ENCODE measurements at places on chromosomes 16 and 17.

DNA sequence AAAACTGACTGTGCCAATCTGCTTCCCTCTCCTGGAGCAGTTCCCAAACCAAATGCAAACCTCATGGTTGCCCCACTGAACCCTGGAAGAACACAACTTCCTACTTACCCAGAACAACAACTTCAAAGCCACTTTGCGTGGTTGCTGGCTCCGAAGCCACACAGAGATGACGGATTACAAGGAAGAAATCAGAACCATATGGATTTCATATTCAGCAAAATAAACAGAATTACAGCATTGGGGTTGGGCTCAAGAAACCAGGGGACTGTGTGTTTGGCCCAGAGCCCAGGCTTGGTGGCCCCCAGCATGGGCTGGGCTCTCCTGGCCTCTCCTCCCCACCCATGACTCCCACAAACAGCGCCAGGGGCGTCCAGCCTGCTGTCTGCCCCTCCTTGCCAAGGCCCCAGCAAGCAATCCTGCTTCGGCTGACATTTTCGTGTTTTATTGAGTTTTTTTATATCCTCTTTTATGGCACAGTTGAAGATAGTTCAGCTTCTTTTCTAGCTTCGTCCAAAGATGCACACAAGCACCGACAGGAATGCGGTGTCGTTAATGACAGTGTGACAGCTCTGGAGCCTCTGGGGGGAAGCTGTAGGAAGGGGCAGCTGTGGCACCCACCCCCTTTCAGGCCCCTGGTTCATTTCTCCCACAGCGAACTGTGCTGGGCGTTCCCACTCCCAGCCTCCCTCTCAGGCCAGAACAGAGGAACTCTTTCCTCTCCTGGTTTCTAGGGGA lies 137.1 kb downstream of the GAS7 start:
- DNase-seq = peak; percentile 58

GRCh38 chr17:50938821-50939541 lies 72.8 kb upstream of the TOB1 start:
- DNase-seq = no peak

- no peak for DNase-seq
Observed at GRCh38 chr16:51255349-51255972, 104.4 kb upstream of the SALL1 start.

DNA sequence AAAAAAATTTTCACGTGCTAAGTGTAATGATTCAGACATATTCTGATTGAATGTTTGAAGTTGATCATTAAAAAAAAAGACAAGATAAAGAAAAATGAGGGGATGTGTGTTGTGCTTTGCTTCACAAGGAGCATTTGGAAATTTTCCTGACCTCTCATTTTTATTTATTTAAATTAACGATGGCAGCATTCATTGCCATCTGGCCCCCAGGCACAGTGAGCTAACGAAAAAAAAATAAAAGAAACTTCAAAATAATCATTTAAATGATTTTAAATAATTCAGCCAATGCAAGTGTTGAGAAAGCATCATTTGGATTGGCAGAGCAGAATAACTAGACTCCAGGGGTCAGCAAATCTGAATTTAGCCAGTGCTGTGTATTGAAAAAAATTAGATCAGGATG lies 1037.2 kb downstream of the CDH11 start:
- DNase-seq = no peak

DNA sequence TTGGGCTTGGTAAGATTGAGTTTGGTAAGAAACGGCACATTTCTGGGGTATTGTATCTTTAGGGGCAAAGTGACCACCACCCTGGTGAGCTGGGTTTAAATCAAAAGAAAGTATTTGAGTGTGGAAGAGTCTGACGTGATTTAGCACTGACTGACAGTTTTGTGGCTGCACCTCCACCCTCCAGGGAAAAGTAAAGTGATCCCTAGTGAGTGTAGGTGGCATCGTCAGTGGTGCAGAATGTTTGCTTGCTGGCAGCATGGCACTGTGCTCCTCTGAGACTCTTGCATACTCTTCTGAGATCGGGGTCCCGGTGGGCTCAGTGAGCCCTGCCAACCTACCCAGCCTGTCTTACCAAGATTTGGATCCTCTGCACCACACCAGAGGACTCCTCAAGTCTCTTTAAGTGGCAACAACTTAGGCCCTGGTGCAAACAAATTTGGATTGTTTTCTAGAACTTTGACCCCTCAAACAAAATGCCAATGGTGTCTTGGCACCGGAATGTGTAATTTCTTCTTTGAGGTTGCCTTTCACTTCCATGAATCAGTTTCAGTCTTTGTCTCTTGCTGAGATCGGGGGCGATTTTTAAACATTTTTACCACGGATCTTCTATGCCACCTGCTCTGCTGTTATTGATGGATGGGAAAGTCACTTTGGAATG lies 2.8 kb downstream of the PRKCB start:
- no peak for DNase-seq

GRCh38 chr16:85202051-85202601 lies 89.9 kb upstream of the CIBAR2 start:
- DNase-seq = no peak

- DNase-seq = no peak
Observed at GRCh38 chr17:47230864-47231263, 21.7 kb downstream of the MYL4 start.

DNA sequence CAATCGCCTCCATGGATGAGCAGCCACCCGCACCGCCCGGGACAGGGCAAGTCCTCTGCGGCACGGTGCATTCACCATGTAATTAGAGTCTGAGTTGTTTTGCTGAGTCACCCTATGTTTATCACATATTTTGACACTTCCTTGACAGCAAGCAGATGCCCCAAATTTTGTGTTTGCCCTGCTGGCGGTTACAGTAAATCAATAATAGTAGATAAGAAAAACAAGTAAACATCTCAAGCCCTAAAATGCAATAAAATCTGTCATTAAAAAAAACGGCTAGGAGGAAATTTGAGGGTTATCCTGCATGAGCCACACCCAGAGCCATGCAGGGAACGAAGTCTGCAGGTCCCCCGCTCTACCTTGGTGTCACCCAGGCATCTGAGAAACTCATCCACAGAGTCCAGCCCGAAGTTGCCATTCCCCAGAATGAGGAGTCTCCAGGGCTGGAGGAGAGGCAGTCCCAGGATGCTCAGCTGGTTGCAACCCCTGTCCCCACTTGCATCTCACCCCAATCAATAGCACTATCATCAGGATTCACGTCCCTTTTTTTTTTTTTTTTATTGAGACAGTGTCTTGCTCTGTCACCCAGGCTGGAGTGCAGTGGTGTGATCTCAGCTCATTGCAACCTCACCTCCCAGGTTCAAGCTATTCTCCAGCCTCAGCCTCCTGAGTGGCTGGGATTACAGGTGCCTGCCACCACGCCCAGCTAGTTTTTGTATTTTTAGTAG lies 16.5 kb upstream of the ST6GALNAC1 start:
- no peak for DNase-seq

DNA sequence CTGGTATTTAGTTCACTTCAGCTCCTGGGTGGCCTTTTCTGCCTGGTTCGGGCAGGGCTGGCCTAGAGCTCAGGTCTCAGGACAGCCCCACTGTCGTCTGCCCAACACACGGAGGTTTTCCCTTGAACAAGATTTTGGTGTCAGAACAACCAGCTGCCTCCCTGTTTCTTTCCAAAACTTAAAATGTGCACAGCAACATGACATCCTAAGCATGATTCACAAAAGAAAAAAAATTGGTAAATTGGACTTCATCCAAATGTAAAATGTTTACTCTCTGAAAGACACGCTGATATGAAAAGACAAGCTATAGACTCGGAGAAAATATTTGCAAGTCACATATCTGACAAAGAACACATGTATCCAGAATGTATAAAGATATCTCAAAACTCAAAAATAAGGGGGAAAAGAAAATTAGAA lies 197.8 kb upstream of the CHMP6 start:
- no peak for DNase-seq

DNA sequence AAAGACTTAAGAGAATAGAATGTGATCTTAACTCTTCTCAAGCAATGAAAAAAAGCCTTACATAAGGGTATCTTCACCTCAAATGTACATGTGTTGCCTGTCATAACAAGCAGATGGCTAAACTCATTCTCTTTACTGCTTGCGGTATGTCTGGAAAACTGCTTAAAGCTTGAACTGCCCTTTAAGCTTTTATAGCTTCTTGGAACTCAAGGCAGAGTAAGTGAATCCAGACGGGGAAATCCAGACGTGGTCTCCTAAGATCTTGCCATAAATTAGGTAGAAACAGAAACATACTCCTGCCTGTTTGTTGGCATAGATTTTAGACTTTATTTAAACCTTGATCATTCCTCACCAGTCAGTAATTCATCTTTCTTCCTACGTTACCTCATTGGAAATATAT lies 19.6 kb downstream of the CLUAP1 start:
- no peak for DNase-seq

GRCh38 chr16:66503030-66503429 lies 46.9 kb downstream of the TK2 start:
- DNase-seq = no peak

DNA sequence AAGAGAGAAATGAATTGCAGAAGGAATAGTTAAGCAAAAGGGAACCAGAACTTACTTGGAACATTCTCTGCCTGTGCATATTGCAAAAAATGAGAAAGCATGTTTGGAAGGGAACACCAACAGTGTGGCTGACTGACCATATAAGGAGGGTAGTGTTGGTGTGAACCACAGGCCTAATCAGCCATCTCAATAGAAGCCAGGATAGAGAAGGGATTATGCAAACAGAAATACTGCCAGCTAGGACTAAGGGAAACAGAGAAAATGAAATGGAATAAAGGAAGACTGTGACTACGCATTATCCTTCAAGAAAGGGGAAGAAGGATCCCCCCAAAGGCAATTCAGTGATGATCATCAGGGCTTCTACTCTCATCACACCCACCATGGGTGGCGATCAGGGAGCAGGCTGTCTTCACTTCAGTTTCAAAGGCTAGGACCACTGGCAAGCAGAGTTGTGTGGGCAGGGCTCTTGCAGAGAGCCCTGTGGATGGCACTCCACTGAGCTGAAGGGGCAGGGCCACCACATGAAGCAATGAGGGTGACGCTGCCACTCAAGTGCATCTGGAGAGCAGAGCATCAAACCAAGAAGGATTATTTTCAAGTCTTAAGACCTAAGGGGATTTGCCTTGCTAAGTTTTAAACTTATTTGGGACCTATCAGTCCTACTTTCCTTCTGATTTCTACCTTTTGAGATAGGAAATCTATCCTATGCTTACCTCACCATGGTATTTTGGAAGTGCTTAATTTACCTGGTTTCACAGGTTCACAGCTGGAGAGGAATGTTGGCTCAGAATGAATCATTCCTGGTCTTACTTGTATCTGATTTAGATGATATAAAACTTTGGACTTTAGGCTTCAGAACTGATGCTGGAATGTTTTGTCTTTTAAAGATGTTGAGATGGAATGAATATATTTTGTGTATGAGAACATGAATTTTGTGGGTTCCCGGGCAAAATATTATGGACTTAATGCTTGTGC lies 140.5 kb downstream of the SSH2 start:
- peak; percentile 66 for DNase-seq

GRCh38 chr17:57788725-57789124 lies 43.6 kb upstream of the CCDC182 start:
- DNase-seq = no peak

DNA sequence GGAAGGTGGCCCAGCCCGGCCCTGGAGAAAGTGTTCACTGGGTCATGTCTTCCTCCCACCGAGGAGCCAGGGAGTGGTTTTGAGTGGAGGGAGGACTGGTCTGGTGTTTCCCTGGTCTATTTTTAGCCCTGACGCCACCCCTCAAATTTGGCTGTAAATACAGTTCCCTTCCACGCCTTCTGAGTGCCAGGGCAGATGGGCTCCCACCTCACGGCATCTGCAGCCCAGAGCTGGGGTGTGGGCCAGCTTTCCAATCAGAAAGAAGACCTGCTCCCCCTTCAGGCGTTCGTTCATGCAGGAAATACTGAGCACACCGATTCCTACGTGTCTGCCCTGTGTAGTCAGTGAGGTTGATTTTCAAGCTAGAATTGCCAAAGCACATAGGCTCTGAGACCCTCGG lies 53.7 kb downstream of the SNX20 start:
- DNase-seq = no peak

- no peak for DNase-seq
Observed at GRCh38 chr17:72414967-72415853, 294.4 kb downstream of the SOX9 start.

GRCh38 chr16:82801361-82801760 lies 174.6 kb downstream of the CDH13 start:
- no peak for DNase-seq

DNA sequence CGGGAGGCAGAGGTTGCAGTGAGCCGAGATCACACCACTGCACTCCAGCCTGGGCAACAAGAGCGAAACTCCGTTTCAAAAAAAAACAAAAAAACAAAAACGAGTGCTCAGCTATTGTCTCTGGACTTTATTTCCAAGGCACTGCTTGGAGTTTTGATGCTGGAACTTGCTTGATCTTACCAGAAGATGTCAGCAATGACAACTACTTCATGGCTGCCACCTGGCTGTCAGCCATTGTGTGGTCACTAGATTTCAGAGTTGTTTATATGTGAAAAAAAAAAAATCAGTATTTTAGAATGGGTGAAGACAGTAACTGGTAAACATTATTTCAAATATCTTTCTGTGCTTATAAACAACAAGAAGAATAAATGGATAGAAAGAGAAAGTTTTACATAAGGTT lies 26.3 kb upstream of the OR4D1 start:
- DNase-seq = peak; percentile 38

DNA sequence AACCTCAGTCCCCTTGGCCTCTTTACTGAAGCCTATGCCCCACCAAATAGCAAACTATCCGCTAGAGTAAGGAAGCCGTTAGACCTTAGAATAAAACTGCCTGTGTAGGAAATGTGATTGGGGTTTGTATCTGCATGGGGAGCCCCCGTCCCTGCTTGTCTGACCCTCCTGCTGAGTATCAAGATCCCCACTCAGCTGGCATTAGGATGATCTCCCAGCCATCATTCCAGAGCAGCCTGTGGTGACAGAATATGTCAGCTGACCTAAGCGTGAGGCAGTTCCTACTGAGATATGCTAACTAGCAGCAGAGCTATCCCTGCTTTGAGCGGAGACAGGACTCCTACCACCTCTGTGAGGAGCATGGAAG lies 645 bp upstream of the GFOD2 start:
- DNase-seq = peak; percentile 36

DNA sequence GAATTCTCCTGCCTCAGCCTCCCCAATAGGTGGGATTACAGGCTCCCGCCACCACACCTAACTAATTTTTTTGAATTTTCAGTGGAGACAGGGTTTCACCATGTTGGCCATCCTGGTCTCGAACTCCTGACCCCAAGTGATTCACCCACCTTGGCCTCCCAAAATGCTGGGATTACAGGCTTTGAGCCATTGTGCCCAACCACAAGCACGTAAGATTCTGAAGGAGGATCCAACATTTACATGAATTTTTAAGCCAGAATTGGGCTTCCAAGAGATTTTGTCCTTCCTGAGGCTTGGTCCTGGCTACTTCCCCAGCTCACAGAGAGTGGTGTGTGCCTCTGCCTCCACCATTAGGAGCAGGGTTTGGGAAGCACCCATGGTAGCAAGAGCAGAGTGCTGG lies 11.1 kb downstream of the G6PC3 start:
- DNase-seq = no peak

- no peak for DNase-seq
Observed at GRCh38 chr17:50658616-50659015, 23.9 kb downstream of the ABCC3 start.

GRCh38 chr16:65123396-65124211 lies 1.7 kb upstream of the CDH11 start:
- DNase-seq = no peak

Data from MV-4-11 (cell line).